ENCODE measurements at places on chromosomes 2 and 18. TPM values are rescaled to one million over a fixed set of nuclear protein-coding genes. Genes with fewer than 3 reads are reported as not detected.

DNA sequence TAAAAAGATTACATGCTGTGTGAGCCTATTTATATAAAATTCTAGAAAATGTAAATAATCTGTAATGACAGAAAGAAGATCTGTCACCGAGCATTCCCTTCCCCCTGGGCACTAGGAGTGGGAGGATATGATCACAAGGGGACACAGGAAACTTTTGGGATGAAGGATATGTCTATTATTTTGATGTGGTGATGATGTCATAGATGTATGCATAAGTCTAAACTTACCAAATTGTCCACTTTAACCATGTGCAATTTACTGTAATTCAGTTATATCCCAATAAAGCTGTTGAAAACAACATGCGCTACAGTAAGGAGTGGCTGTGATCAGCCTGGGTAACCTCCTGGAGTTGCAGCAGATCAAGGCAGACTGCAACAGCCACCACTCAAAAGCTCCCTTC lies 148.9 kb downstream of the ZBTB7C start:
- no peak for DNase-seq

- DNase-seq: no peak
Observed at GRCh38 chr18:13809531-13810255, 14.3 kb upstream of the MC5R start.

Gene CETN1
- polyA plus RNA-seq: not detected

DNA sequence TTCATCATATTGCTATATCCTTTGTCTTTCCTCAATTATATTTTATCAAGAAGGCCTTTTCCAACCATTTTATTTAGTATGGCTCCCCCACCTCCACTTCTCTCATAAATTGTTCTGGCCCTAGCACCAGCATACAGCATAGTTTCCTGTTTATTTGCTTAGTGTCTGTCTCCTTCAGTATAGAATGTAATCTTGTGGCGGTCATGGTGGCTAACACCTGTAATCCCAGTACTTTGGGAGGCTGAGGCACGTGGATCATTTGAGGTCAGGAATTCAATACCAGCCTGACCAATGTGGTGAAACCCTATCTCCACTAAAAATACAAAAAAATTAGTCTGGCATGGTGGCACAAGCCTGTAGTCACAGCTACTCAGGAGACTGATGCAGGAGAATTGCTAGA lies 39.6 kb upstream of the CLASP1 start:
- DNase-seq: no peak

Gene CROCC2
- 0.22 TPM for polyA plus RNA-seq

- DNase-seq: no peak
Observed at GRCh38 chr2:165594231-165594934, 124.9 kb downstream of the CSRNP3 start.

- DNase-seq: no peak
Observed at GRCh38 chr2:73730810-73731209, 6.3 kb downstream of the TPRKB start.

Gene CNDP2
- polyA plus RNA-seq: 55.1 TPM

Gene SLC16A14
- 2.8 TPM for polyA plus RNA-seq

DNA sequence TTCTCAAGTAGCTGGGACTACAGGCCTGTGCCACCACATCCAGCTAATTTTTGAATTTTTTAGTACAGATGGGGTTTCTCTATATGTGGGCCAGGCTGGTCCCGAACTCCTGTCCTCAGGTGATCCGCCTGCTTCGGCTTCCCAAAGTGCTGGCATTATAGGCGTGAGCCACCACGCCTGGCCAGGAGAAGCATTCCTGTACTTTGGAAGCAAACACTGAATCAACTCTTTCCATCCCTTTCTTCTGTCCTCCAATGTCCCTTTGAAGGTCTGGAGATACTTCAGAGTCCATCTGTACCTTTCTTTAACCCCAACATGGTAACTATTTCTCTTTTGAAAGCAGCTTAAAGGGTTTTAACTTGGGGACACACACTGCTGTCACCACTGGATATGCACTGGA lies 23.6 kb upstream of the MAP4K4 start:
- DNase-seq: no peak

Gene CYTIP
- polyA plus RNA-seq: 0.94 TPM

Gene SCYGR4
- not detected for polyA plus RNA-seq

Gene STON1
- polyA plus RNA-seq: 10.1 TPM

- no peak for DNase-seq
Observed at GRCh38 chr2:127048618-127048935, 58.4 kb downstream of the BIN1 start.

GRCh38 chr2:1972011-1972410 lies 227.7 kb upstream of the PXDN start:
- DNase-seq: no peak

DNA sequence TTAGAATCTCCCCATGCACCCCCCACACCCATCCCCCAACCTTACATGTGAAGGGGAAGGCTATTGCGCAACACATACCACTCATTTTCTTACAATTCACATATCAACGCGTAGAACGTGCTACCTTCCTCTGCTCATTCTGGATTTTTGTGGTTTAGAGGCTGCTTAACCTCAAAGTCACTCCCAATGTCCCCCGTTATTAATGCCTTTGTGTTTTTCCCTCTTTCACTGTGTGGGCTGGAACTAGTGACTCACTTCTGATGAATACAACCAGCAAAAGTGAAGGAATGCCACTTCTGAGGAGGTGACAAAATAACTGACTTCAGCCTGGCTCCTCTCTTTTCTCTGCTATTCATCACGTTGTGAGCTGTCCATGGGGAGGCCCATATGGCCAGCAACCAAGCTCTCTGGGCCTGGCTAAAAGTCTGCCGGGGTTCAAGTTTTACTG lies 342.5 kb upstream of the NXPH2 start:
- DNase-seq: no peak

Gene LDAH
- 10.7 TPM for polyA plus RNA-seq

Gene IL1B
- polyA plus RNA-seq: 0.76 TPM

DNA sequence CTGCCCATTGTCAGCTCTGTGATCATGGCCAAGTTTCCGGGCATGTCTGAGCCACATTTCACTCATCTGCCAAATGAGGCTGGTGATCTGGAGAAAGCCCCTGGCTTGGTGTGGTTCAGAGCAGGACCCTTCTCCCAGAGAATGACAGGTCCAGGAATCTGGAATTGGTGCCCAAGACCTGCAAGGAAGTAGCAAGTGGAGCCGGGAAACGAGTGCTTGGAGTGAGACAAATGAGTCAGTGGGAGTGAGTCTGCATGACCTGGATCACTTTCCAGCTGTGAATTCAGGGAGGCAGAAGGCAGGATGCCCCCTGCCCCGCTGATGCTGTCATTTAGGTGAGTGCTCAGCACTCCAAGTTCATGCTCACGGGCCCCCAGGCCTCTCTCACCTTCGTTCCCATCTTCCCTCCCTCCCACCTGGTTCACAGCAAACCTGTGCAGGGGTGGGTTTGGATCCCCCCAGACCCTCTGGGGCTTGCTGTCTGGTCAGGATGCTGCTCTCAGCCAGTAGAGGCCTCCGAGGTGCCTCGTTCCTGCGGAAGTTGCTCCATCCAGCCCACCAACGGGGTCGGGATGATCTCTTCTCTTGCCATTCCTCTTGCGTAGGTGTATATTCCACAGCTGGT lies 104.4 kb downstream of the INHBB start:
- DNase-seq: no peak

DNA sequence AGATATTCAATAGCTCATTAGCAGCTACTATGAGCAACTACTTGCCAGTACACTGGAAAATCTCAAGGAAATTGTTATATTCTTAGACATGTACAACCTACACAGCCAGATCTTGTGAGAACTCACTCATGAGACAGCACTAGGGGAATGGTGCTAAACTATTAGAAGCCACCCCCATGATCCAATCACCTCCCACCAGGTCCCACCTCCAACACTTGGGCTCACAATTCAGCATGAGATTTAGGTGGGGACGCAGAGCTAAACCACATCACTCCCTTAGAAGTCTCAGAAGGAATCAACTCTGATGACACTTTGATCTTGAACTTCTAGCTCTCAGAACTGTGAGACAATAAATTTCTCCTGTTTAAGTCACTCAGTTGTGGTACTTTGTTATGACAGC lies 418.3 kb upstream of the SPHKAP start:
- DNase-seq: no peak

DNA sequence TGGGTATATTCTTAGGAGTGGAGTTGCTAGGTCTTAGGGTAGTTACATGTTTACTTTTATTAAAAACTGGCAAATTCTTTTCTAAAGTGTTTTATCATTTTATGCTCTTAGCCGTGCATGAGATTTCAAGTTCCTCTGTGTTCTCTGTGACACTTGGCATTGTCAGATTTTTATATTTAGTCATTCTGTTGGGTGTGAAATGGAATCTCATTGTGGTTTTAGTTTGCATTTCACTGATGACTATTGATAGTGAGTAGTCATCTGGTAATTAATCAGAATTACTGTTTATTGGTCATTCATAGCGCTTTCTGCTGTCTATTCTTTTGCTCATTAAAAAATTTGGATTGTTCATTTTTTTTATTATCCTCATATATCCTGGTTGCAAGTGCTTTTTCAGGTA lies 34.1 kb downstream of the RAB3GAP1 start:
- DNase-seq: no peak

Gene SERPINB4
- polyA plus RNA-seq: 0.35 TPM

Gene ABCB11
- polyA plus RNA-seq: not detected

DNA sequence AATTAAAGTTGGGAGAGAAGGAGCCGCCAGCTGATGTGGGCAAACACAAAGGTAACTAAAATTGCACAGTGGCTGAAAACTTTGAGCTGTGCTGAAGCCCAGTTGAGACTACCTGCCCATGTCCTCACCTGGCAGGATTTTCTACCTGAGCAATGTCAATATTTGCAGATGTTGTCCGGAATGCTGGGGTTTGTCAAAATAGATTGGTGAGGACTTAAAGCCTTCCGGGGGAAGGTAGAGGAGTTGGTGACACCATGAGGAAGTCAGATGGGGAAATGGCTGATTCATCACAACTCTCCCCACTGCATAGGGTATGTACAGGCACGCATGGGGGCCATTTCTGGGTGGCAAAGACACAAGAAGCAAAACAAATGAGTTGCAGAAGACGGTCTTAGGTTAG lies 114.9 kb downstream of the ALK start:
- no peak for DNase-seq

GRCh38 chr2:238183821-238184220 lies 19.7 kb downstream of the ILKAP start:
- no peak for DNase-seq

DNA sequence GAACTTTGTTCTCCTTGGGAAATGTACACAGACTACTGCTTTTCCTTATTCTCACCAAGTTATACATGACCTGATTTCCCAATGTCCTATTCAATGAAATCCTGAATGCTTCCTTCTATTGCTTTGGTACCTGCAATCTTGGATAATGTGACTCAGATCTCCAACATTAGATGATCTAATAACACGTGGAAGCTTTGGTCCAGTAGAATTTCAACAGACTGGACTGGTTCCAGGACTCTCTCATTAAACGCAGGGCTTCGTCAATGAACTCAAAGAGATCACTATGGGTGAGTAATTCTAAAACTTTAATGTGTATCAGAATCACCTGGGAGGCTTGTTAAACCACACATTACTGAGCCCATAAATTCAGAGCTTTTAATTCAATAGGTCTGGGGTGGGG lies 413.6 kb upstream of the KCNH7 start:
- DNase-seq: no peak

GRCh38 chr2:127672341-127673224 lies 2.7 kb downstream of the LIMS2 start:
- DNase-seq: no peak

GRCh38 chr2:230916218-230916617 lies 8.8 kb downstream of the GPR55 start:
- no peak for DNase-seq

GRCh38 chr2:237791977-237792727 lies 6.4 kb upstream of the RBM44 start:
- no peak for DNase-seq

- no peak for DNase-seq
Observed at GRCh38 chr2:169849710-169850109, 22.5 kb downstream of the UBR3 start.

- no peak for DNase-seq
Observed at GRCh38 chr18:37368110-37368954, 197.3 kb downstream of the CELF4 start.

DNA sequence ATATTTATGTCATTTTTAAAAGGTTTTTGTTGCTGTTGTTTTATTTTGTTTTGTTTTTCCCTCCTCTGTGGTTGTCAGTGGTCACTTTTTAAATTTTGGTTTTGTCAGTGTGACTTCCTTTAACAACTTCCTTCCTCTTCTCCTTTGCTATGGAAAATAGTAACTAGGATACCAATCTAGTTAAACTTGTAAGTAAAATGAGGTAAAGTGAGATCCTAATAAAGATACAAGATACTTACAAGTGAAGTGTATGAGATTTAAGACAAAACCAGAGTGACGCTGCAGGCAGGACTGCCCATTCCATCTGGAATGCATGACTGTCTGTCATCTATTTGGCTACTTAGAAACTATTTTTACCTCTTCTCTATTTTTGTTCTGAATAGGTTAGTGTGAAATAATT lies 30.6 kb upstream of the CREB1 start:
- DNase-seq: no peak

Gene GALNT14
- polyA plus RNA-seq: 1.5 TPM

Gene ASB18
- 14.5 TPM for polyA plus RNA-seq

GRCh38 chr2:26704441-26704977 lies 12.0 kb downstream of the KCNK3 start:
- no peak for DNase-seq

Gene CHRNG
- 167 TPM for polyA plus RNA-seq

DNA sequence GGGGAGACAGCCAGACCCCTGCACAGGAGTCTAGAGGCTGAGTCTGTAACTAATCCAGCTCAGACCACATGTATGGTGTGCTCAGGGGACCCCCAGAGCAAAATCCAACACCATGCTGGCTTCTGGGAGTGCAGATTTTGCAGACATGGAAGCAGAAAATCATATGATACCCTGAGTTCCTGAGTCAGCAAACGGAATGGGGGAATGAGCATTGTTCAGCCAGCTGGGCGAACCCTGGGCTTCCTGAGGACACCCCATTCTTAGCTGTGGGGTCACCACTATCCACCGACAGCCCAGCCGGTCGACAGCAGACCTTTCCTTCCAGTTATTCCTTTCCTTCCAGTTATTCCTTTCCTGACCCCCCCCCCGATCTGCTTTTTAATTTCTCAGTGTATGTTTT lies 322.9 kb downstream of the GBX2 start:
- DNase-seq: no peak

DNA sequence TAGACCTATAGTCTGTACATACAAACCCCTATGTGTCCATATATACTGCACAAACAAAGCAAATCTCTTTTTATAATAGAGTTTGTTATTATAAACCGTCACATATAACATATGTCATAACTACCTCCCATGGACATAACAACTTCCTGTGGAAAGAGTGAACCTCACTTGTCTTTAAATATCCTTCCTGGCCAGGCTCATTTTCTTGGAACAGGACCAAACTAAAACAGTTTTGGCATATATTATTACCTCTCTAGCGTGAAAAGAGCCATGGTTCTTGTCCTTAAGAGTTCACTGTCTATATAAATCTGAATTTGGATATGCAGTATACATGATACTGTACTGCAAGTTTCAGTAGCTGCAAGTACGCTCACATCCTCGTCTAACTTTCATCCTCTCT lies 28.3 kb upstream of the DNAJC27 start:
- no peak for DNase-seq

DNA sequence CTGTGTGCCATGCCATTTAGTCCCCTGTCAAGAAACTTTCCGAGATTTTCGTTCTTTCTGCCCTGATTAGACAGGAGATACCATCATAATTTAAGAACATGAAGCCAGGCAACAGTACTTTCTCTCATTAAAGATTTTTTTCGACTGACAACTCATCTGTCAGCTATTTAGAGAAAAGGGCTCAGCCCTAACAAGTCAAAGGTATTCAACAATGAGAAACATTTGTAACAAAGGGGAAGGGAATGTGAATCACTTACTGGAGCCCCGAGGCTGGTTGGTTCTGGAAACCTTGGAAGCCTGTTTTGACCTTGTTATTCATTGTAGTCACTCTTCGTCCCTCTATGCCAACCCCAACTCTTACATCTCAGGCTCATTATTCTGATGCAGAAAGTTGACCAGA lies 199.4 kb downstream of the SPP2 start:
- no peak for DNase-seq

Measured in hindlimb muscle (tissue), 1 donor.